ENCODE measurements at places on chromosomes 16 and 17.

DNA sequence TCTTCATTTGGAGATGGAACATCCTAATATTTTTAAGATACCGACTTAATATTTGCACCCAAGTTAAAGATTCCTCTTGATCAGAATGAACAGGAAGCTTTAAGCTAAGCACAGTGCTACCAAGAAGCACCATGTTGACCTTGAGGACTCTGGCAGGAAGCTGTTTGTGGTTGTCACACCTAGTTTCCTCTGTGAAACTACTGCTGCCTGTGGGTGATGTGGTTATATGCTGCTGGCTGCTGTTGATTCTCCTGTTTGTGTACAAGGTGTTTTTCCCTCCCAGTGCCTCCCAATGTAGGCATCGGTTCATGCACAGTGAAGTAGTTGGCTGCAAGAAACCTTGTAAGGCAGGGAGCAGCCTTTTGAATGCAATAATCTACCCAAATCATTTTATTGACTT is 23.4 kb downstream of the RBL2 start:
- no peak for DNase-seq

GRCh38 chr17:30513346-30513745 is 36.1 kb downstream of the GOSR1 start:
- DNase-seq, result no peak

GRCh38 chr16:68389006-68389405 is 59.3 kb downstream of the SMPD3 start:
- DNase-seq, result no peak

- no peak for DNase-seq
Observed at GRCh38 chr17:77872714-77873499, 85.6 kb upstream of the TNRC6C start.

DNA sequence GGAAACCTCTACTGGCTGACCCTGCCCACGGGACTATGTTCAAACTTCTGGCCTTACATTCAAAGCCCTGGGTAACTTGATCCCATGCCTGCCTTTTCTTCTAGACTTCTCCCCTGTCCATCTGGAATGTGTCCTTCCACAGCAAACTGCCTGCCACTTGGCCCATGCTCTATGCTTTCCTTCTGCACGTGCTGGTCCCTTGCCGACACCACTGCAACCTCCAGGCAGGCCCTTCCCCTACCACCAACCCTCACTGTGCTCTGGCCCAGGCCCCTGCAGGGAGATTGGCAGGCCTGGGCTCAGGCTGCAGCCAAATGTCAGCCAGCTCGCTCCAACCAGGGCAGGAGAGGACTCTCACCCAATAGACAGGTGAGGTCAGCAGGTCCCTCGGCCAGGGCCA is 11.0 kb downstream of the HSD11B2 start:
- no peak for DNase-seq

DNA sequence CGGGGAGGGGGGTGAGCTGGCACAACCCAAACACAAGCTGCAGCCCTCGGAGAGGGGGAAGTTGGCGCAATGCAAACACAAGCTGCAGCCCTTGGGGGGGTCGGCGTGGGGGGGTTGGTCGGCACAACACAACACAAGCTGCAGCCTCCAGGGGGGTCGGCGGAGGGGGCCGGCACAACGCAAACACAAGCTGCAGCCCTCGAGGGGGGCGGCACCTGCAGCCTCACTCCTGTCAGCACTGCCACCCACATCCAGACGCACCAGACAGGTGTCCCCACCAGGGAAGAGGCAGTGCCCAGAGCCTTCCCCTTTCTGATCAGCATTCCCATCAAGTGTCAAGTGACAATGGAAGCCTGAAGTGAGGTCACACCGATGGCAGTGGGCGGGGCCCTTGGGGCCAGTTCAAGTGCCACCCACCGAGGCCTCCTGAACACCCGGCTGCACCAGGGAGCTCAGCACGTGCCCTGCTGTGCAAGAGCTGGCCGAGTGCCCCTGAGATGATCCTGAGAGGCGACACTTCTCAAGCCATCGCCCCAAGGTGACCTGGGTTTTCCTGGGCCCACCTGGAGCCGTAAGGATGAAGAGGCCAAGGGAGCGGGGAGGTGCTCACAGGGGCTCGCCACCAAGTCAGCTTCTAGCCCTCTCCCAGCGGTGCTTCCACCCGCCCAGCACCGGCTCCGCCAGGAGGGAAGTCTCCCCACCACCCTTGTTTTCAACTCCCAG is 59.3 kb downstream of the KLHDC4 start:
- no peak for DNase-seq

- no peak for DNase-seq
Observed at GRCh38 chr16:10355589-10355988, 30.3 kb upstream of the ATF7IP2 start.

DNA sequence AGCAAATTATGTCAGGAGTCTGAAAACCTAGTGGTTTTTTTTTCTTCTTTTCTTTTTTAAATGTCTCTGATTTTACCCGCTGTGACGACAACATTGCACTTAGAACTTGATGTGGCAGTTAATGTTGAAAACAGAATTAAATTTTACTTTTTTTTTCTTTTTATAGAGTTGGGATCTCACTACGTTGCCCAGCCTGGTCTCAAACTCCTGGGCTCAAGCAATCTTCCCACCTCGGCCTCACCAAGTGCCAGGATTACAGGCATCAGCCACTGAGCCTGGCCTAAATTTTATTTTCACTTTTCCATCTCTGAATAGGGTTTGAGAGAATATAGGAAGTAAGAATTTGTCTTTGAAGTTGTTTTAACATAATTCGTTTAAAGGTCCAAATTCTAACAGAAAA is 52.6 kb downstream of the CDK12 start:
- no peak for DNase-seq

GRCh38 chr16:84141143-84141670 is 3.8 kb downstream of the HSDL1 start:
- DNase-seq, result no peak

DNA sequence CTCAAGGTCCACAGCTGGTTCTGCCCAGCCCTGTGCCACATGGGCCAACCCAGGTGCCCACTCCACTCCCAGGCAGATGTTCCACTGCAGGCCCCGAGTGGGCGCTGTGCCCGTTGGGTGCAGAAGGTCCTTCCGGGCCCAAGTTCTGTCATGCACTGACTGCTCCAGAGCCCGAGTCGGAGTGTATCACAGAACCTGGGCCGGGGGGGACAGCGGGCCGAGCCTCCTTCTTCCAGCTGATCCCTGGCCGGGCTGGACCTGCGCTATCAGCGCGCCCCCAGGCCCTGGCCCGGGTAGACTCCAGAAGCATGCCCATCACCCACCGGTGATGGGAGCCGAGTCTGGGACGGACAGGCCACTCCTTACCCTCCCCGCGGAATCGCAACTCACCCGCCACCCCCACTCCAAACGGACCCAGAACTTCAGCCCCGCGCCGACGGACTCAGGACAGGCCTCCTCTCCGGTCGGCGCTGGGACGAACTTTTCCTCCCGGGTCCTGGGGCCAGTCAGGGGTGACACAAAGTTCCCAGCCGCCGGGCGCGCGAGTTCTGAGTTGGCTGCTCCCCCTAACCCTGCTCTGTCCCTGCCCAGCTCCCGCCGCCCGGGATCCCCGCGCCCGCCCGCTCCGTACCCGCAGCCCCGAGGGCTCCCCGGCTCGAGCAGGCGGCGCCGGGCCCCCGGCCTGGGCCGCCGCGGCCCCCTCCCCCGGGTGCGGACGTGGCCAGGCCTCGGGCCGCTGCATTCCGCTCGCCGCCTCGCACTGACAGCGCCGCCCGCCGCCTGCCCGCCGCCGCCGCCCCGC is at the start of gene COPZ2:
TSS of gene COPZ2 (minus strand) at position 762 of the 802 bp plus-strand sequence. CDS start at position 742, 20 bp downstream.
- no peak for DNase-seq

- no peak for DNase-seq
Observed at GRCh38 chr17:35030780-35031179, 32.7 kb downstream of the RFFL start.

DNA sequence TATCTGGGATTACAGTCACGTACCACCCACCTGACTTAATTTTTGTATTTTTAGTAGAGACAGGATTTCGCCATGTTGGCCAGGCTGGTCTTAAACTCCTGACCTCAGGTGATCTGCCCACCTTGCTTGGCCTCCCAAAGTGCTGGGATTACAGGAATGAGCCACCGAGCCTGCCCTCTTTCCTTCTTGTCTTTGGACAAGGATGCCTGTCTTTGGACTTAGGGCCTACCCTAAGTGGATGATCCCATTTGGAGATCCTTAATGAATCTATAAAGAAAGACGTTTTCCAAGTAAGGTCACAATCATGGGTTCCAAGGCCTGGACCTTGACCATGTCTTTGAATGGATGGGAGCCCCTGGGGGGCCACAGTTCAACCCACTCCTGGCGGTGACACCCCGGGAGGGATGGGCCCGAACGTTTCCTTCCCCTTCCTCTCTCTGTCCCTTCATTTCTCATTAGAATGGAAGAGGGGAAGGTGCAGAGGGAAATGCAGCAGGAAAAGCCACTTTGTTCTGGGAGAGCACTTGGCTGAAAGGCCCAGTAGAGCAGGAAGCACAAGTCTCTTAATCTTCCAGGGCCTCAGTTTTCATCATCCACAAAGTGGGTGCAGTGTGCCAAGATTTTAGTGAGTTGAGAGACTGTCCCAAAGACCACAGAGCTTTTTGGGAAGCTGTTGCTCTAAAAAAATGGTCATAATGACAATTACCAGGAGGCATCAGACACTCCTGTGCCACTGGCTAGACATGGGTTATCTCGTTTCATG is 353.3 kb downstream of the SEC14L1 start:
- no peak for DNase-seq

GRCh38 chr16:80263181-80263823 is 277.5 kb upstream of the DYNLRB2 start:
- DNase-seq, result no peak

GRCh38 chr16:25868106-25868505 is 176.3 kb downstream of the HS3ST4 start:
- DNase-seq, result no peak

GRCh38 chr17:80279895-80280294 is 19.2 kb downstream of the RNF213 start:
- peak; percentile 29 for DNase-seq

DNA sequence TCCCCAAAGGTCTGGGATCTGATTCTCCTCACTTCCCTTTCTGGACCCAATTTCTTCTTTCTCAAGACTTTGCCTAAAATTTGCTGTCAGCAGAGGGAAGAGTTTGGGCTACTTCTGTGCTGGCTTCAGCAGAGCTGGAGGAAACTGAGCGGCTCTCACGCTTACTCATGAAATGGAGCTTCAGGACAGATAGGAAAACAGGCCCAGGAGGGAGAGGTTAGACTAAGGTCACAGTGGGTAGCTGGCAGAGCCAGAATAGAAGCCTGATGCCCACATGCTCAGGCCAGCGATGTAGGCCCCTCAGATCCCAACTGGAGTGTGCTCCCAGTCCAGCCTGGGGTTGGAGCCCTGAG is 593 bp downstream of the SLC38A7 start:
- no peak for DNase-seq

GRCh38 chr16:68229431-68230175 is 6.3 kb downstream of the ESRP2 start:
- DNase-seq, result peak; percentile 29

DNA sequence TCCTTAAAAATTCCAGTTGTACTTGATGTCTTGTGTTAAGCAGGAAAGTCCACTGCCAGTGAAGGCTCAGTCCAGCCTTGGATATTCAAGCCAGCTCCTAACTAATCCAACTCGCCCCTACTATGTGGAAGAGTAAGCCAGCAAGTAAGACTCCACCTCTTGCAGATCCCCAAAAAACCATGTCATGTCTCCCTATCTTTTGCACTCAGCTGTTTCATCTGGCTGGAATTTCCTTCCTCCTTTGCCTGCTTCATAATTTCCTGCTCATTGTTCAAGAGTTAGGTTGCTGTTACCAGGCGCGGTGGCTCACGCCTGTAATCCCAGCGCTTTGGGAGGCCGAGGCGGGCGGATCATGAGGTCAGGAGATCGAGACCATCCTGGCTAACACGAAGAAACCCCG is 37.8 kb downstream of the RBBP6 start:
- DNase-seq, result no peak

GRCh38 chr17:499951-500461 is 147.4 kb upstream of the RPH3AL start:
- no peak for DNase-seq

GRCh38 chr16:85943711-85944110 is 44.7 kb downstream of the IRF8 start:
- no peak for DNase-seq

DNA sequence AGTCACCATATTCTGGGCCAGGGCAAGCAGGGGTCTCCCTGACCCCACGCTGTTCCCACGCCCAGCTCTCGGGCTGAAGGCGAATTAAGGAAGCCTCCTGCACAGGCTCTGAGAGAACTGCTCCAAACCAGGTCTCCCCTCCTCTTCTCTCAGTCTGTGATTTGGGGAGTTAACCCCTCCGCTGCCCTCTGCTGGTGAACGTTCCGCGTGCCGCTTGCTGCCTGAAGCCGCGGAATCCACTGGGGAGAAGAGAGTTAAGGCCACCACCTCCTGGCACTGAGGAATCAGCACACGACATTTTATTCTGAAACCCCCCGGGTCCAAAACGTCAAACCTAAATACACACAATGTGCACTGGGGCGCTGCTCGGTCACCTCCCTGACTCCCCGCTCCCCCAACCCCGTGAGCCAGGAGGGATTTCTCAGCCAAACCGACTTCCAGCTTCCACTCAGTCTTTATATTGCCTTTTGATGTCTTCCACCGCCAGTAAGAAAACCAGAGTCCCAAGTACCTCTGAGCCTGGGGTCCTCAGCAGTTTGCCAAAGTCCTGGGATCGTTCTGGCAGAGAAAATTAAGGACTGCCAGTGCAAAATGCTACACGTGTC is 54.4 kb upstream of the RCVRN start:
- DNase-seq, result no peak

- DNase-seq, result no peak
Observed at GRCh38 chr16:735982-736453, 4.8 kb downstream of the CIAO3 start.

- DNase-seq, result no peak
Observed at GRCh38 chr16:2586241-2586640, 48.4 kb downstream of the PDPK1 start.

- DNase-seq, result no peak
Observed at GRCh38 chr17:50767446-50767845, at the start of gene ANKRD40CL. Gene ANKRD40CL (minus strand): TSS chr17:50767518. CDS start chr17:50766913, 605 bp downstream.

DNA sequence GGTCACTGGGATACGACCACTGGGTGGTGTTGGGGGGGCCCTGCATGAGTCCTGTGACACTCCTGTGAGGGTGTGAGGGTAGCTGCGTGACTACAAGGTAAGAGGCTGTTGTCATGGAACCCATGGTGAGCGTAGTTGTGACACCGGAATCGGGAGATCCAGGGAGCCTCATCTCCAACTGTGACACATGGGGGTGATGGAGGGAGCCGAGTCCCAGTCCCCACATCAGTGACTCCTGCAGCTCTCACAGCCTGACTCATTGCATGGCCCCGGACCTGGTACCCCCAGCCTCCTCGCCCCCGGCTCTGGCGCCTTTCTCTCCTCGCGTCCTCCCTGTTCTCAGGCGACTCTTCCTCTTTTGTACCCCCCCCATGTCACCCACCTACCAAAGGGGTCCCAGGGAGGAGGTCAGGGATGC is 14.2 kb downstream of the CDH16 start:
- no peak for DNase-seq

DNA sequence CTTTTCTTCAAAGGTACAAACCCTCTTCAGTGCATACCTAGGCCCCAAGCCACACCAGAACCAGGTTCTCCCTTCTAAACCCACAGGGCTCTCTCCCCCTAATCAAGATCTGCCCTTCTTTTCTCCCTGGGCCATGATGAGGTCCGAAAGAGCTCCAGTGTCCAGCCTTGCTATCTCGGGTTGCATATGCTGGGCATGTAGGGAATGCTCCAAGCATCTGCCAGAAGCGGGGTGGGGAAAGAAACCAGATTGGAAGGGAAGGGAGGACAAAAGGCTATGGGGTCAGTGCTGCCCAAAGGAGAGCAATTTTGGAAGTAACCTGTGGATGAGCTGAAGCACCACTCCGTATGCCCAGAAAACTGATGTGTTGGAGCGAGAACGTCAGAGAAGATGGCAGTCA is 2.3 kb downstream of the CTDNEP1 start:
- no peak for DNase-seq

Data from AG09309 (cell line).